Mucosa of gallbladder (tissue), 1 donor: ENCODE measurements at places on chromosomes 13 and 19.

- peak; percentile 69 for DNase-seq
These were observed 104.4 kb downstream of the TM9SF2 start for GRCh38 chr13:99605420-99606323.

- DNase-seq, result no peak
These were observed 149.6 kb downstream of the TEX29 start for GRCh38 chr13:111469916-111470506.

DNA sequence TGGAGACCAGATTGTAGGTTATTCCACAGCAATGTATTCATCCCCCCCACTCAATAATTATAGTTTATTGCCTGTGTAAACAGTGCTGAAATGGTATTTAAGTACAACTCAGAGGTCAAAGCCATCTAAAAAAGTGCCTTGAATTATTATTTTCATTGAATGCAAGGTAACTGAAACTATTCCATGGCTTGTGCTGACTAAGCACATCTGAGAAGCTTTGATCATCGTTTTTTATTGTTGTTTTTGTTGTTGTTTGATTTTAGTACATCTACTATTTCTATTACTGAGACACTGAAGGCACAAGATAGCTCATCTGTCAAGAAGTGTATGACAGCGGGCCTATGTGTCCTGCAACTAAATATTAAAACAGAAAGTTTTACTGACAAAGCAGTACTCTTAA lies 308.0 kb downstream of the OXGR1 start:
- DNase-seq, result no peak

- DNase-seq, result no peak
These were observed 5.3 kb upstream of the COLGALT1 start for GRCh38 chr19:17550076-17550667.

- no peak for DNase-seq
These were observed 53.8 kb upstream of the LATS2 start for GRCh38 chr13:21115231-21115630.

DNA sequence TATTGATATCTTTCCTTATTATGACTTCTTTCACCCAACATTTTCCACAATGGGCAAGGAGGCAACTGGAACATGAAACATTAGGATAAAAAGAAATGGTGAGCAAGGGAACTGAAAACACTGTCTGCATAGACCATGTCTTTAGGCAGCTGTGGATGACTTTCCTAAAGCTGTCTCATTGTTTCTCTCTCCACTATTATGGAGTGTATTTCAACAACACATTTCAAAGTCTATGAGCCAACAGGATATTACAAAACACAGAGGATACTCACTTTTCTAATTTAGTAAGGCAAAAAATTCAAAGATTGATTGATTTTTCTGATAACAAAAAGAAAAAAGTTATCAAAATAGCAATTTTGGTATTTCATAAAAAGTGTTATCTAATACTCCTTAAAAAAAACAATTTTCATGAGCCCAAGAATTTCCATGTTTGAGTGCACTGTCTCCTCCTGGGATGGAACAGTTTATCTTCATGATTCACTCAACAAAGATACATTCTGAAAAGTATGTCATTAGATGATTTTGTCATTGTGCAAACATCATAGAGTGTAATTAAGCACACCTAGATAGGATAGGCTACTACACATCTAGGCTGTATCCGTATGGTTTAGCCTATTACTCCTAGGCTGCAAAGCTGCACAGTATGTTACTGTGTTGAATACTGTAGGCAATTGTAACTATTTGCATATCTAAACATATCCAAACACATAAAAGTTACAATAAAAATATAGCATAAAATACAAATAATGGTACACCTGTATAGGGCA lies 1568.4 kb downstream of the SLITRK5 start:
- no peak for DNase-seq

GRCh38 chr19:8017808-8018207 lies 12.4 kb upstream of the ELAVL1 start:
- no peak for DNase-seq

- DNase-seq, result no peak
These were observed 485.3 kb downstream of the UQCRFS1 start for GRCh38 chr19:28727480-28728159.

DNA sequence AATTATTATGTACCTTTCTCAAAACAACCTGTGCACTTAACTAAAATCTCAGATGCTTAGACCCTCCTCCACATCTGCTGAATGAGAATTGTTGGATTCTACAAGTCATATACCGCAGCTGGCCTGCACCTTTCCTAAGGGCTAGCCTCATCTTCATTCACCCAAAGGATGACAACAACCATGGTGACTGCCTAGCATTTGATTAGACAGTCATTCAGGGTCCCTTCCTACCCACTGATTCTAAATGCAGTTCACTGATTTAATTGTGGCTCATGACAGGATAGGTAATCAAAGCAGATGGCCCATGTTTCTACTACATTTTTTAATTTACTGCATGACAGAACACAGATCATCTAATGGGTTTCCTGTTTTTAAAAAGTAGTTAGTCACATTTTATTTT lies 551.9 kb upstream of the SLC10A2 start:
- no peak for DNase-seq

DNA sequence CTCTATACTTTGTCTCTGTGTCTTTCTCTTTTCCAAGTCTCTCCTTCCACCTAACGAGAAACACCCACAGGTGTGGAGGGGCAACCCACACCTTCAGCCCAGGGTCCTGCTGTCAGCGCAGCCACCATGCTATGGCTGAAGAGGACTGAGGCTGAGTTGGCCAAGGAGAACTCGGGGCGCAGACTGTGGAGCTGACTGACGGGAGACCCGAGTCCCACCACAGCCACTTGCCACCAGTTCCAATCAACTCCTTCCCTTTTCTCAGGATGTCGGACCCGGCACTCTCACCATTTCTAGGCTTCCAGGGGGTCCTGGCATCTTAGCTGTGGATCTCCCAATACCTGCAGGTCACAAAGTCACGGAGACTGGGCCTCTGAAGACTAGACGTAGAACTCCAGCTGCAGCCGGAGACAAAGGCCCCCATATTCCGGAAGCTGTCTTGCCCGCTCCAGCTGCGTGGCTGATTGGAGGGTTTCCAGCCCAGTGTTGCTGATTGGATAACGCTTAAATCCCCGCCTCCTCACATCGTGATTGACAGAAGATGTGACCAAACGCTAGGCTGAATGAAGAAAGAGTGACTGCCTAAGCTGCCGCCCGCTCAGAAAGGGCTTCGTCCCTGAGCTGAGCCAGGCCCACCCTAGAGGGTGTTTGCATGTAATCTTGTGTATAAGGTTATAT lies 63.6 kb downstream of the ZNF429 start:
- DNase-seq, result peak; percentile 96

- no peak for DNase-seq
These were observed 488 bp upstream of the EEF2 start for GRCh38 chr19:3985643-3986259.

DNA sequence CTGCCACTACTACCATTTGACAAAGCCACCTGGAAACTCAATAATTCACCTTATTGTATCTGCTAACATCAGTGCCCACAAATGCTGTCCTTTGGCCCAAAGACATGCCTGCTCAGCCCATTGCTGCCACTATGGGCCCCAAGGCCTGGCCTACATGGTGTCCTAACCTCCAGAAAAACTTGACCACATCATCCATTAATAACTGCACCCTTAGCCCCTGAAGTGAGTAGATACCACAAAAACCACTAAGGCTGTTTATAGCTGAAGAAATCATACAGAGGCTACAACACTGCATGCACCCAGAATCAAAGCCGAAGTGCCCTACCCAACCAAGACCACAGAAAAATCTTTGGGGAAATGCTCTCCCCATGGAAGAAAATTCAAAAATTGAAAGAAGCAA lies 932.8 kb upstream of the SLITRK6 start:
- no peak for DNase-seq

DNA sequence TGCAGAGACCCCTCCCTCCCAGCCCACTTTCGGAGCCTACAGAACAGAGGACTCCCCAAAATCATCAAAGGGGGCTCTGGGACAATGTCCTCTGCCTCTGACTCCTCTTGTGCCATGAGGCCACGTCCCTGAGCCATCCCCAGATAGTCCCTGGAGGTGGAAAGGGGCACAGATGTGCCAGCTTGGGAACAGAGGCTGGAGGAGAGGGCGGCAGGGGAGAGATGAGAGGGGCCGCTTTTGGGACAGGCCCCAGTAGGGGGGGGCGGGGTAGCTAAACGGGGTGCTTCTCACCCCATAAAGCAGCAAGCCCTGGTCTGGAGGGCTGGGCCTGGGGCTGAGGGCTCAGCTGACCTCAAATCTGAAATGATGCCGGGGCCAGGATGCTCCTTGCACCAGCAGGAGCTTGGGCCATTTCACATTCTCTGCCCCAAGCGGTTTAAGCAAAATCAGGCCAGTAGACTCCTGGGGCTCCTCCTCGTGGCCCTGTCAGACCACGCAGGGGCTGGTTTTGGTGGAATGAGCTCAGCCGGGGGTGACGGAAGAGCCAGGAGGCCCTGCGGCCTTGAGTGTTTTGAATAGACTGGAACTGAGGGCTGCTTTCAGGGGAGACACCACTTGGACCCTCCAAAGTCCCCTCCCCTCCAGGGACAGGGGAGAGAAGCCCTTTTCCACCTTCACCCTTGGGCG lies 27.1 kb downstream of the ONECUT3 start:
- DNase-seq, result no peak

DNA sequence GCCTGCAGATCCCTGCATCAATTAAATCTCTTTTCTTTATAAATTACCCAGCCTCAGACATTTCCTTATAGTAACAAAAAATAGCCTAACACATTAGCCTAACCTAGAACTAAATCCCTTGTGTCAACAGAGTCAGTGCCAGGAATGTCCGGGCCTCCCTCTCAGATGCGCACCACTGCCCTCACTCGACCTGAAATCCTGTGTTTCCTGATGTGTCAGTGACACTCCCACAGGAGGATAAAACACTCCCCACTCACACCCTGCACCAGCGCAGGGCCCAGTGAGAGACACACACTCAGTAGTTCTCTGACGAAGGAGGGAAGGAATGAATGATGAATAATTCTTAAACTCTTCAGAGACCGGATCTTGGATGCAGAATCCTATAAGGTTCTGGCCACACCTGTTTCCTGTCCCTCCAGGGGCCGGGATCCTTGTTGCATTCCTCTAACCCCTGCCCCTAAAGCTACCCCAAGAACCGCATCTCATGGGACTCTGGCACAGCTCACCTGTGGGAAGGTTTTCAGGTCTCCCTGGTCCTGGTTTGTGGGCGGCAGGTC lies 3.1 kb downstream of the CEACAM3 start:
- DNase-seq, result peak; percentile 52

DNA sequence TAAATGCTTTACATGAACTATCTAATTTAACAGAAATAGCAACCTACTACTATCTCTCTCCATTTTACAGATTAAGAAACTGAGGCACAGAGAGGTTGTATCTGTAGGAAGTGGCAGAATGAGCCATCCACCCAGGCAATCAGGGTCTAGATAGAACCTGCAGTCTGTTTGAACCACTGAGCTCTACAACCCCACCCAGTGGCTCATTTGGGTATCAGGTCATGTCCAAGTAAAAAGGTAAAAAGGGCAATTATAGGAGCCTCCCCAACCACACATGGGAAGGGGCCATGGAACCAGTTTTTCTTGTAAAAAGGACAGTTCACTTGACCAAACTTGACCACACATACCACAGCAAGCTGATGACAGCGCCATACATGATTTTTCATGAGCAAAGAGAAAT lies 92.9 kb upstream of the SGCG start:
- no peak for DNase-seq

DNA sequence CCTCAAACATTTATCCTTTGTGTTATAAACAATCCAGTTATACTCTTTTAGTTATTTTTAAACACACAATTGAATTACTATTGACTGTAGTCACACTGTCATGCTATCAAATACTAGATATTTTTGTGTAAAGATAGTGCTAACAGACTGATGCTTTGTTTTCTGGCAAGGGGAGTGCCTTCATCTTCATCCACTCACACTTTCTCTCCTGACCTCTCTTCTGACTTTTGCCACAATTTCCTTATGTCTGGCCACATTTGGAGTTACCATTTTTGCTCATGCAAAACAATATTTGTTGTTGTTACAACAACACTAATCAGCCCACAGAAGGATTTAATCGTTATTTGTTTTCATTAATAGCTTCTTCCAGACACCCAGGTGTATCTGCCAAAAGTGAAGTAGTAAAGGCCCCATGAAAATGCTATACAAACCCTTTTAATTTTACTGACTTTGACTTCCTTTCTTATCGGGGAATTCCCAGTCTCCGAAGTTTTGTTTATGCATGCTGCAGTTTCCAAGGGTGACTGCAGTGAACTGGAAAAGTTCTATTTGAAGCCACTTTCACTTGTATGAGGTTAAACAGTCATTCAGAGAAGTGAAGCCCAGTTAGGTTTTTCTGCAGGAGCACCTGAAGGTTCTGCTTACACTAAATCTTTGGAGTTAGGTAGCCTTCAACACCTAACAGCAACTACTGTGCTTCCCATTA lies 66.1 kb upstream of the FRY start:
- no peak for DNase-seq

- DNase-seq, result no peak
These were observed 10.6 kb upstream of the RETN start for GRCh38 chr19:7658219-7658686.

- DNase-seq, result no peak
These were observed 729.0 kb downstream of the PCDH9 start for GRCh38 chr13:66501181-66501580.

DNA sequence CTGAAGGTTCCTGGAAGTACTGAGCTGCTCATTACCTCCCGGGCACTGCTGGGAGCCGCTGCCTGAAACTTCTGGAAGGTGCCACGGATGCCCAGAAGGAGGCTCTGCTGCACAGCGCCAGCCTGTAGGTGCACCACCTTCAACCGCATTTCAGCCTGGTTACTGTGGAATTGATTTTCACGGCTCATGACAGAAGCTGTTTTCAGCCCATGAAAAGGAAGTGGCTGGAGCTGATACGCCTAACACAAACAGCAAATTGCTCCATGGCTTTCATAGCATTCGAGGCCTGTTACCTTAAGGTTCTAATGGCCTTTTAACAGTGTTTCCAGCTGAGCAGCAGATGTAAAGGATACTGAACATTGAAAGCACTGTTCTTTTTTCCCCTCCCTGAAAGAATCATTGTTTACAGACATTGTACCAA lies 22.0 kb downstream of the GPC6 start:
- DNase-seq, result peak; percentile 77

GRCh38 chr19:34254698-34255432 lies 511 bp downstream of the GARRE1 start:
- no peak for DNase-seq

GRCh38 chr13:101982903-101983302 lies 418.9 kb downstream of the FGF14 start:
- no peak for DNase-seq

DNA sequence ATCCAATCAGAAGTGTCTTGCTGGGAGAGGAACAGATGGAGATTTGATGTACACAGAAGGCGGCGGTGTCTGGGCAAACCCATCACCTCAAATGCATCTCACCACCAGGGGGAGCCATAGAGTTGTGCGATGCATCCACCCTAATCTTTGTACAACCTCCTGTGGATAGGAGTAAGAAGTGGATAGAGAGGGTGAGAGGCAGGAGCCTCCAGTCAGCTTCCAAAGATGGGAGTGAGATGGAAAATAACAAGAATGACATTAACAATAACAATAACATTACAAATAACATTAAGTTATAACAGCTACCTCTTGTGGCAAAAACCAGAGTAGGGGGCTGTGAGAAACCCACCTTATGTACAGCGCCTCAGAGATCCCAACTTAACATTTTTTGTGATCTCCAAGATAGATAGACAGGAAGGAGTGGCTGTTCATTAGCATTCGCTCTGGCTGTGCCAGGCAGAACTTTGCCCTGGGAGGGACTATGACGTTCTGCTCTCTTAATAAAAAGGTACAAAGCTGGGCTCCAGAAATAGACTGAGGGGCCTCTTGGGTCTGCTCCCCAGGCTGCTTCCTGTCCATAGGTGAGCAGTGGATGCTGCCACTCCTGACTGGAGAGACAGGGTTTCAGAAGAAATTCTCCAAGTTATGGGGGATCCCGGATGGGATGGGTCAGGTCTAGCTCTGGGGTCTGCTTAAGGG lies 5.2 kb upstream of the CEACAM18 start:
- DNase-seq, result peak; percentile 91
